HFFc6 (cell line): ENCODE measurements at places on chromosomes 11 and 22. TPM values are rescaled to one million over a fixed set of nuclear protein-coding genes. Genes with fewer than 3 reads are reported as not detected.

GRCh38 chr11:84398017-84398626, 1112.0 kb upstream of the CCDC90B start:
- DNase-seq: no peak

OR51E2 gene
- 0.10 TPM in 1 of 3 replicates, not detected in the others for total RNA-seq

TIGD3 gene
- 0.13 to 0.15 TPM in 2 of 3 replicates, not detected in the other for total RNA-seq

SLC22A9 gene
- total RNA-seq: not detected in 3 replicates

DNA sequence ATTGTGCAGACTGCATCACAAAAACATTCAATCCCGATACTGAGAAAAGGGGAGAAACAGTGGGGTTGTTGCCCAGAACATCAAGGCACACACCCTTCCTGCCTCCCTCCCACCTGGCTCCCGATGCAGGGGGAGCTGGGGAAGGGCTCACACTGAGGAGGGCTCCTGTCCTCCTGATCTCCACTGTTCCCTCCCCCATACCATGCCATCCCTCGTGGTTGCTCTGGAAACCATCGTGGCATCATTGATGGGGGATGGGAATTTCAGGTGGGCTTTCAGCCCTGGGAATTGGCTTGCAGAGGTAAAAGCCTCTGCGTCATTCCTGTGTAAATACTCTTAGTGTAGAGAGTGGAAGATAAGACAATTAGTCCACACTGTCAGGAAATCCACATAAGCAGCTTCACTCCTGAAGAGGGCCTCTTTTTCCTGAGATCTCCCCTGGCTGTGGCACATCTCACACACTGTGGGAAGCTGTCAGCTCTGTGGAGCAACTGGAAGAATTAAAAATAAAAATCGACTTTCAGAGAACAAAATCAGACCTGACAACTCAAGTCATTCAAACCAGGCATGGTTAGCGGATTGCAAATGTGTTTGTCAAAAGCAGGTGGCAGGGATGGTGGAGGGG, 176.0 kb downstream of the CHST1 start:
- DNase-seq: no peak

PAFAH1B2 gene
- total RNA-seq: 113 and 117 TPM in 2 replicates

GRCh38 chr11:104333977-104334376, 170.0 kb upstream of the PDGFD start:
- no peak for DNase-seq

DNA sequence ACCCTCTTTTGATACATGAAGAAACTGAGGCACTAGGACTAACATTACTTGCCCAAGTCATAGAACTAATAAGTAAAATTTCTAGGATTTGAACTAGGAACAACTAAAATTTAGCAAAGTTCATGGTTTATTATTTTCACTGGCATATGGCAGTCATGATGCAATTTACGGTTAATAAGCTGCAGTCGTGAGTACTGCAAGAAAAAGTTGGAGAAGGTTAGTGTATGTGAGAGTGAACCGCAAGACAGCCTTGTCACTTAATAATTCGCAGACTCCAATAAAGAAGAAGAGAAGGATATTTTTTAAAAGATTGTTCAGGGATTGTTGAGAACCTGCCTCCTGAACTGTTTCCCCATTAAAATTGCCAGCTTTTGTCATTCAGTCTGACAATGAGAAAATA, 663.4 kb upstream of the TENM4 start:
- no peak for DNase-seq

ART1 gene
- total RNA-seq: not detected in 3 replicates

- no peak for DNase-seq
Observed at GRCh38 chr11:40204228-40204627, 1255.2 kb downstream of the LRRC4C start.

GRCh38 chr11:47786373-47786772, 19.2 kb upstream of the FNBP4 start:
- DNase-seq: no peak

RAB1B gene
- total RNA-seq: 224 to 254 TPM (median 229 TPM) in 3 replicates

DNA sequence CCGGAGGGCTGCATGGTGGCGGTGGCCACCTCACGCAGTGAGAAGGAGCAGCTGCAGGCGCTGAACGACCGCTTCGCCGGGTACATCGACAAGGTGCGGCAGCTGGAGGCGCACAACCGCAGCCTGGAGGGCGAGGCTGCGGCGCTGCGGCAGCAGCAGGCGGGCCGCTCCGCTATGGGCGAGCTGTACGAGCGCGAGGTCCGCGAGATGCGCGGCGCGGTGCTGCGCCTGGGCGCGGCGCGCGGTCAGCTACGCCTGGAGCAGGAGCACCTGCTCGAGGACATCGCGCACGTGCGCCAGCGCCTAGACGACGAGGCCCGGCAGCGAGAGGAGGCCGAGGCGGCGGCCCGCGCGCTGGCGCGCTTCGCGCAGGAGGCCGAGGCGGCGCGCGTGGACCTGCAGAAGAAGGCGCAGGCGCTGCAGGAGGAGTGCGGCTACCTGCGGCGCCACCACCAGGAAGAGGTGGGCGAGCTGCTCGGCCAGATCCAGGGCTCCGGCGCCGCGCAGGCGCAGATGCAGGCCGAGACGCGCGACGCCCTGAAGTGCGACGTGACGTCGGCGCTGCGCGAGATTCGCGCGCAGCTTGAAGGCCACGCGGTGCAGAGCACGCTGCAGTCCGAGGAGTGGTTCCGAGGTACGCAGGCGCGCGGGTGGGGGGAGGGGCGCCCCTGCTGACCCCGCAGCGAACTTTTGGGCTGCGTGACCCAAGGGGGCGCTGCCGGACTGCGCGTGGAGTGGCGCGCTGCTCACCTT, 670 bp downstream of the NEFH start:
- no peak for DNase-seq

DNA sequence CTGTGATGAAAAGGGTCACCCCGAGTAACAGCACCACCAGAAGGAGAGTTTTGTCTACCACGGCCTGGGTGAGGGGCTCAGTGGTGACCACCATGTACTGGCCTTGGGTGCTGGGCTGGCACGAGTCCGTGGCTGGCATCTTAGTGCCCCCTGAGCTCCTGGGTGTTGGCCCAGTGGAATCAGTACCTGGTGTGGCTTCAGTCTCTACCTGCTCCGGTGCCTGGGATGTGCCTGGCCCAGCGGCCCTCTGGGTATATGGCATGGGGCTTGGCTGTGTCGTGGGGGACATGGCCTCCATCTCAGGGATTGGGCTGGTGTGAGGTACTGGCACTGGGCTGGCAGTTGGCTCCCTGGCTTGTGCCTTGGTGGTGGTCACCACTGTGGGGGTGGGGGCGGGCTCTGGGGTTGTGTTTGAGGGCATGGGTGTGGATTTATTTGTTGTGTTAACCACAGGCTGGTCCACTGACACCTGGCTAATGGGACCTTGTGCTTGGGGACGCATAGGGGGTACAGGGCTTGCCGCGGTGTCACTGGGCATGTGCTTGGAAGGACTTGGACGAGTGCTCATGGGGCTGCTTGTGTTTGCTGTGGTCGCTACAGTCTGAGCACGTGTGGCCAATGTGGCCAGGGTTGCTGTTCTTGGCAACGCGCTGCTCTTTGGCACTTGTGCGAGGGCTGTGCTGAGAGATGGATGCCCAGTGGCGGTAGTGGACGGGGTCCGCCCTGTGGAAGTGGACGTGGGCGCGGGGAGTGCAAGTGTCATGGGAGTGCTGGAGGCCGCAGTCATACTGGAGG, 9.8 kb downstream of the C11orf24 start:
- no peak for DNase-seq

CAPN5 gene
- total RNA-seq: 20.4 to 28.6 TPM (median 20.7 TPM) in 3 replicates

GRCh38 chr11:19768197-19768596, 55.6 kb downstream of the NAV2 start:
- DNase-seq: no peak

- no peak for DNase-seq
Observed at GRCh38 chr22:48138855-48139254, 1376.4 kb downstream of the TBC1D22A start.

GRCh38 chr11:23765682-23766252, 731.1 kb upstream of the LUZP2 start:
- peak; percentile 40 for DNase-seq

LRRC32 gene
- 1.2 to 1.7 TPM (median 1.3 TPM) in 3 replicates for total RNA-seq

- peak; percentile 41 for DNase-seq
Observed at GRCh38 chr11:67252831-67253239, 13.4 kb upstream of the GRK2 start.

MOGAT2 gene
- total RNA-seq: not detected in 3 replicates

KLHDC7B gene
- not detected in 3 replicates for total RNA-seq

DNA sequence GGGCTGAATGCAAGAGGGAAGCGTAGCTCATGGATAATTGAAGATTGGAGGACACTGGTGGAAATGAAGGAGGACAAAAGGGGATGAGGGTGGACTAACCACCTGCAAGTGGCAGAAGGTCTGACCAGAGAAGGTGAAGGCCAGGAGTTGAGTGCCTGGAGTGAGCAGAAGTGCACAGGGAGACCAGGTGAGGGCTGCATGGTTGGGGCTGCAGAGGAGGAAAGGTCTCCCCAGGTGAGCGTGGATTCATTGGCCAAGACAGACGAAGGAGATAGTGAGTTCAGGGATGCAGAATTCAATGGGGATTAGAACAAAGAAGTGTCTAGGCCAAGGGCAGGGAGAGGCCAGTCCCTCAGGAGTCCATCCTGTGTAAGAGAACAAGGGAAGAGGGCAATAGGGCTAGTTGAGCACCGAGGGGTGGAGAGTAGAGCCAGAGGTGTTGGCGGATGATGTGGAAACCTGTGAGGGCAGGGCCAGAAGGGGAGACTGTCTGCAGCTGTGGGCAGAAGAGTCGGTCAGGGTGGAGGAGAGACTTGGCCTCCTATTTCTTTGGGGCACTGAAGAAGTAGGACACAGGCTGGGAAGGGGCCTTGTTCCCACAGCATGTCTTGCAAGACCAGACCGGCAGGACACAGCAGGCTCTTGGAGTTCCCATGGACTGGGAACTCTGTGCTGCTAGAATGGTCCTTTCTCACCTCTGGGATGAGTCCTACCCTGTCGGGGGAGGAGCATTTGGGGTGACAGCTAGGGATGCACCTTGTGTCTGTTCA, 6.7 kb downstream of the TRIM29 start:
- no peak for DNase-seq

GRCh38 chr22:45722006-45722405, 50.4 kb downstream of the ATXN10 start:
- DNase-seq: no peak

MRGPRX3 gene
- not detected in 3 replicates for total RNA-seq

- peak; percentile 51 for DNase-seq
Observed at GRCh38 chr22:26360169-26360885, 68.7 kb upstream of the ASPHD2 start.

DNA sequence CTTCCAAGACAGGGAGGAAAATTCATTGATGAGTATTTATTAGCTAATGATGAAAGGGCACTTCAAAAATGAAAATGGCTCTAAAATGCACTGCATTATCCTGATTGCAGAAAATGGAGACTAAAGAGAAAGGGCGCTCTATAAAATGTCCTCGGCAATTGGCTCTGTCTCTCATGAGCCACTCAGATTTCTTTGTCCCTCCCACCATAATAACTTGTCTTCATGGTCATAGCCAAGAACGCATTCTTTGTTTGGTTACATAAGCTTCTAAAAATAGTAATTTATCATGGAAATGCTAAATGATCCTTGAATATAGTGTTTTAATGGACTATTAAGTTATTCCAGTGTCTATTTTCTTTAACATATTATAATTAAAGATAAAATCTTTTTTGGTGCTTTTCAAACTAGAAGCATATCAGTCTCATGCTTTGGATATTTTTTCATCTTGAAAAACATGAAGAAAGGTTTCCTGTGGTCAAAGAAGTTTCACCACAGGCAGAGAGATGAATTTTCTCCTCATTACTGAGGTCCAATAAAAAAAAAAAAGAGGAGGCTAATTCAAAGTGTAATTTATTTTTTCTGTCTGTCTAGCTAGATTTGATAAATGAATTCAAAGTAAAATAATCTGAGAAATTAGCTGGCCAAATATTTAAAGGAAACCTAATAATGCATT, 238.1 kb upstream of the BLID start:
- no peak for DNase-seq

- DNase-seq: no peak
Observed at GRCh38 chr22:48973694-48974041, 854.0 kb downstream of the BRD1 start.

DNA sequence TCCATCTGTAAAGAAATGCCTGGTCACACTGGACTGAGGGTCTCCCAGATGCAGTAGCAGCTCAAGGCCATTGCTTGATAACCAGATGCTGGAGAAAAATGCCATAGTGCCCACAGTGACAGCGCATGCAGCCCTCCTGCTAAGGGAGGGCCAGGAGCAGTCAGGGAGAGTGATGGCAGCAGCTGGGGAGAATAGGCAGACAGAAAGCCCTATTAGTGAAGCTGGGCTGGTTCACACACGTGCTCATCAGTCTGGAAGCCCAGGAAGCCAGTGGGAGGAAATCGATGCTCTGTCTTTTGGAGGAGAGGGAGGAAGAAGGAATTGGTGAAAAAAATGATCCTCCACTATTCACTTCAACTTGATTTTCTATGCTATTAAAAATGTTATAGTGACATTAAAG, 82.9 kb downstream of the OSBP2 start:
- no peak for DNase-seq

DNA sequence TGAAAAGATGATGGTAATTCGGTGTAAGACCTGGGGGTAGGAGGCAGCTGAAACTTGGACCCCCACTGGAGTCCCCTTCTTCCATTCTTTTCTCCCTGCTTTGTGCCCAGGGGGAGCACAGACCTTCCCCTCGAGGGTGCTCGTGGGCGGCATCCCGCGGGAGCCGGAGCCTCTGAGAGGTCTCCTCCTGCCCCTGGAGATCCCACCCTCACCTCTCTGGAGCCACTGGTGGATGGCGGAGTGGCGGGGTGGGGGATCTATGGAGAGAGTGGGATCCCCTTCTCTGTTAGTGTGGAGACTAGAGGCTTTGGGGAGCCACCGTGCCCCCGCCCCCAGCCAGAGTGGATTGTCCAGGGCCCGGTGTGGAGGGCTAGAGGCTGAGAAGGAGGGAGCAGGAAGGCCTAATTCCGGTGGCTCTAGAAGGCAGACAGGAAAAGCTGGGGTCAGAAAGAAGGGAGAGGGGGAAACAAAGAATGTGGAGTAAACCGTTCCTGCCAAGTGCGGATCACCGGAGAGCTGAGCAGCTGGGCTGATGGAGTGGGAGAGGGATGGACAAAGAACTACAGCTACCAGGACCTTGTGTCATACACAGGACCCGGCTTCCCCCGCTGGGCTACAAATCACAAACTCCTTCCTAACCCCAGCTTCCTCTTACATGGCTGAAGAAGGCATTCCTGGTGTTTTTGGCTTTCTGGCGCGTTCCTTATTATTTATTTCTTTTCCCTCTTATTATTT, 41.9 kb downstream of the KCNJ1 start:
- no peak for DNase-seq
